GOT3 (cell line): ENCODE measurements at places on chromosomes 1 and 21.
A peak's percentile ranks its signal among the peaks of the same experiment; 100 is the strongest.

- DNase-seq: no peak
These were observed 1.5 kb downstream of the SCNN1D start for GRCh38 chr1:1281533-1282321.

- no peak for DNase-seq
These were observed 352.5 kb upstream of the VAMP3 start for GRCh38 chr1:7418442-7419080.

GRCh38 chr1:41627491-41628280, 143.2 kb upstream of the EDN2 start:
- no peak for DNase-seq

GRCh38 chr1:58979086-58979485, 195.2 kb upstream of the JUN start:
- no peak for DNase-seq

DNA sequence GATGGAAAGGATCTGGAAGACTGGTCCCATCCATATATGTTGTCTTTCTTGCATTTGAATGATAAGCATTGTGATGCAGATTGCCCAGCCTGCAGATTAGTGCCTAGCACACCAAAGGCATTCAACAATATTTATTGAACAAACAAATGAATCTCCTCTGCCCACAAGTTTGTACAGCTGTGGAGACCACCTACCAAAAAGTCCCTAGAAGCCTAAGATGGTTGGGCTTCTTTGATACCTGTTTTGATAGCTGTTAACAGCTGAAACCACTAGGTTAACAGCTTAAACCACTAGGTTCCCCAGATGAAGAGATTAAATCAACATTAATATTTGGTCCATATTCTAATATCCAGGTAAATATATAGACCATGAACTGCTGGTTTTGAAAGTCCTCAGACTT, 9.8 kb downstream of the DUSP10 start:
- DNase-seq: no peak

GRCh38 chr1:111988743-111989453, 570 bp downstream of the KCND3 start:
- no peak for DNase-seq

DNA sequence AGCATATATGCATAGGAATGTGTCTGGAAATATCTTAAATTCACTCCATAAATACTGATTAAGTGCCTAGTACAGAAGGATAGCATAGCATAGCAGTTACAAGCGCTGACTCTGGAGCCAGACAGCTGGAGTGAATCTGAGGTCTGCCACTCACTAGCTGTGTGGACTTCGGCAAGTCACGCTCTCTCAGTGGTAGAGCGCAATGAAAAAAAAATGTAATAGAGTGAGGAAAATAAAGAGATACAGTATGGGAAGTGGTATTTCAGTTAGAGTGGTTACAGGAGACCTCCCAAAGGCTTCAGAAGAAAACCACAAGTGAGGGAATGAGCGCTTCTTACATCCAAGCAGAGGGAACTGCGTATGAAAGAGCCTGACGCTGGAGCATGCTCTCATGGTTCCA, 338.9 kb upstream of the PRMT6 start:
- DNase-seq: no peak

GRCh38 chr1:41776891-41777441, 141.8 kb downstream of the HIVEP3 start:
- DNase-seq: no peak

DNA sequence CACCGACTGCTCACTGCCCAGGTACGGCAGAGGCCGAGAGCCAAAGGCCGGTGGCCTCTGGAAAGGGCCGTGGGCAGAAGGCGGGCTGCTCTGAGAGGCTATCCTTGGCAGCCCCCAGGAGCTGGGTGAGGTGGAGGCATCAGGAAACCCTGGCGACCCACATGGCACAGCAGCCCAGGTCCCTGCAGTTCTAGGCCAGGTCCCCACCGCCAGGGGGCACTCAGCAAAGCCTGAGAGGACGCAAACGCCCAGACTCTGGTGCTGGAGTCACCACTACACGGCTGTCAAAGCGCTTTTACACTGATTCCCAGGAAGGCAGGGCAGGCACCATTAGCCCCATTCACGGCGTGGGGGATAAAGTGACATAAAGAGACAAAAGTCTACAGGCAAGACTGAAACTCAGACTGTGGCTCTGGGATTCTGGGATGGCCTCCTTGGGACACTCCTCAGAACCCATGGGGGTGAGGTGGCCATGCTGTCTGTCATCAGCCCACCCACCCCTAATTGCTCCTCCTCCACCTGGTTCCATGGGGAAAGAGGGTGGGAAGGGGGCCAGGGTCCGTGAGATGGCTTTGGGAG, 4.9 kb downstream of the PLEKHG5 start:
- DNase-seq: peak; percentile 34

DNA sequence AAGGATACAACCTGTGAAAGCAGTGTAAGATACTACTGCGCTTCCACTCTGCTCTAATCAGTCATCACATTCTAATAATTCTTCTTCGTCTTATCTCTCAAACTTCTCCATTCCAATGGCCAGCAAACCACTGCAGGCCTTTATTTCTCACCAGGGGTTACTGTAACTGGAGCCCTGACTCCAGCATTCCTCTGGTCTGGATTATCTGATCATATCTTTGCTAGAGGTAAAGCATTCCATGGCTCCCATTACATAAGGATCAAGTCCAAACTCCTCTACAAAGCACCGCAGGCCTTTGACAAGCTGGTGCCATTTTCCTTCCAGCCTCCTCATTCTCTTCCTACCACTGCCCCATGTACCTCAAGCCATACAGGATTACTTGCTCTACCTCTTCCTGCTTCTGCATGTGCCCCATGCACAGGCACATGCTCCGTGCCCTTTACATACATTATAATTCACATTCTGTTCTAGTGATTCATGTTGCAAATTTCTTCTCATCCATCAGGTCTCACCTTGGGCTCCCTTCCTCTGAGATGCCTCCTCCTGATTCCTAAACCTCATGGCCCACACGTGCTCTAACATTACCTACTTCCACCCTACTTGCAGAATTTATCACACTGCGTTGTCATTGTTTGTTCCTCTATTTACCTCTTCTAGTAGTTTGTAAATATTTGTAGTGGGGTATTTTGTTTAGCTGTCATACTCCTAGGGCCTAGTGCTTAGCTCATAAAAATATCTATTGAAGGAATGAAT, 9.3 kb upstream of the SERBP1 start:
- no peak for DNase-seq

GRCh38 chr1:53037159-53037558, 24.9 kb upstream of the PODN start:
- DNase-seq: no peak

- DNase-seq: no peak
These were observed 85.4 kb upstream of the WARS2 start for GRCh38 chr1:119225831-119226230.

DNA sequence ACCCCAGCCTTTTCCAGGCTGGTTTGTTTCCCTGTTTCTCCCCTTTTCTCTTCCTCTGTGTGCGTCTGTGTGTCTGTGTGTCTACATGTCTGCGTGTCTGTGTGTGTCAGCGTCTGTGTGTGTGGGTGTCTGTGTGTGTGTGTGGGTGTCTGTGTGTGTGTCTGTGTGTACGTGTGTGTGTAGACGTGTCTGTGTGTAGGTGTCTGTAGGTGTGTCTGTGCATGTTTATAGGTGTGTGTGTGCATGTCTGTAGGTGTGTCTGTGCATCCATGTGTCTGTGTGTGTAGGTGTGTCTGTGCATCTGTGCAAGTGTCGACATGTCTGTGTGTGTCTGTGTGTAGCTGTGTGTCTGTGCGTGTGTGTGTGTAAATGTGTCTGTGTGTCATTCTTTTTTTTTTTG, 3.3 kb downstream of the TTLL10 start:
- no peak for DNase-seq

DNA sequence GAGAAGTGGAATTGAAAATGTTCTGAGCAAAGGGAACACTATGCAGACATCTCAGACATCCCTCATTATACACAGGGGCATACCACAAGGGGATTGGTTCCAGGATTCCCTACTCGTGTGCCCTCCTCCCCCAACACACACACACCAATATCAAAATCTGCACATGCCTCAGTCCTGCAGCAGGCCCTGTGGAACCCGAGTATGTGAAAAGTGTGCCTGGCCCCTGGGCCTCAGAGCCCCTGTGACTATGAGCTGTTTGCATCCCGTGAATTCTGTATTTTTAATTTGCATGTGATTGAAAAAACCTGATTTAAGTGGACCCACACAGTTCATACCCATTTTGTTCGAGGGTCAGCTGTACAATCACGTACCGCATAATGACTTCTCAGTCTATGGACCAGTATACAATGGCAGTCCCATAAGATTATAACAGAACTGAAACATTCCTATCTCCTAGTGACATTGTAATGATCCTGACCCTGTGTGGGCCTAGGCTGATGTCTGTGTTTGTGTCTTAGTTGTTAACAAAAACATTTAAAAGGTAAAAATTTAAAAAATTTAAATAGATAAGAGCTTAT, 11.3 kb downstream of the POU2F1 start:
- no peak for DNase-seq

GRCh38 chr1:176866011-176866714, 298.3 kb downstream of the ASTN1 start:
- no peak for DNase-seq

DNA sequence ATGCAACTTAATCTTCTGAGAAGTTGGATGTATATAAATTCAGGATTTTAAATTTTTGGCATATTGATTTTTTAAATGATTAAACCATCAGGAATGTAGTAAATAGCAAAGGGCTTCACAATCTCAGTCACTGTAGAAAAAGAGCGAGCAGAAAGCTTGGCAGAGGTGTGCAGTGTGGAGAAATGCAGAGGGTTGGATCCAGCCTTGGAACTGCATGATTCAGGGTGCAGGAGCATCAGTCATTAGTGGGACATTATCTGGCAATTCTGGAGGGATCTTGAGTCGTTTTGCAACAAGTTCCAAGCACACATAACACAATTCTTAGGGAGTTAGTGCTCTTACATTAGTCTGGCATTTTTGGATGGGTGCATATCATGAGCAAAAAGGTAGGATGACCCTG, 267.9 kb downstream of the PLA2G4A start:
- no peak for DNase-seq

GRCh38 chr1:97832481-97832880, 88.4 kb downstream of the DPYD start:
- DNase-seq: no peak

DNA sequence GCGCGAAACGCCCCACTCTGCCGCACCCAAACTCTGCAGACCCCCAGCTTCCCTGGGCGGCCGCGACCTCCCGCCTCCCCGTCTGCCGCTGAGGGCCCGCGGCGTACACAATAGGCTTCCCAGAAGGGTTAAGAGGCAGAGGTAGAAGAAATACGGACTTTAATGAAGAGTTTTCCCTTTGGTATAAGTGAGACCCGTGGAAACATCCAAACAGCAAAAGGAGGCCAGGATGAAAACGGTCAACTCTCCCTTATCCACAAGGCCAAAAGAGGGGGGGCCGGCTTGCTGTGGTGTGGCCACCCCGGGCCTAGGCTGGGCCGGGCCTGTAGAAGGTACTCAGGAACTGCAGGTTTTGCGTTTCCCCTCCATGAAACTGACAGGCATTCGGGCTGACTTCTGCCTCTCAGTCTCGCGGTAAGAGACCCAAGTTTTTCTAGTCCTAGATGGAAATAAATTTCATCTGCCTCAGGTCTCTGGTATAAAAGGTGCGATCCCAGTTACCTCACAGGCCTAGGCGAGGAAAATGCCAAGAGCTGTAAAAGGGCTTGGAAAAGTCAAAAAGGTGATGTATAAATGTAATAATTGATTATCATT, 671 bp upstream of the PYGO2 start:
- DNase-seq: no peak

- DNase-seq: no peak
These were observed 18.2 kb downstream of the PRRX1 start for GRCh38 chr1:170682169-170682568.

DNA sequence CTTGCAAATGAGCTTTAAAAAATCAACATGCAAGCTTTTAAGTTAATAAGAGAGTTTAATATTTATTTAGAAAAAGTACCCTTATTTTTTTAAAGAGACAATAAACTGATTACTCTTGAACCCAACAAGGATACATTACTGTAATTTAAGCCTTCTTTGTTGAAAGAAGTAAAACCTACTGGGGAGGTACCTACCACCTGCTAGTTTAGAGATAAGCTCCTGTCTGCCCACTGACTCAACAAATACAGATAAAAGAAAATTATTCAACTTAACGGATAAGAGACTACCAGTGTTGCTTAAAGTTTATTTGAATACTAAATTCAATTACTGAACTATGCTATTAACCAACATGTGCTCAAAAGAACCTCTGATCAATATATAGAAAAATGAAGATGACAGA, 23.1 kb downstream of the USP24 start:
- DNase-seq: no peak

DNA sequence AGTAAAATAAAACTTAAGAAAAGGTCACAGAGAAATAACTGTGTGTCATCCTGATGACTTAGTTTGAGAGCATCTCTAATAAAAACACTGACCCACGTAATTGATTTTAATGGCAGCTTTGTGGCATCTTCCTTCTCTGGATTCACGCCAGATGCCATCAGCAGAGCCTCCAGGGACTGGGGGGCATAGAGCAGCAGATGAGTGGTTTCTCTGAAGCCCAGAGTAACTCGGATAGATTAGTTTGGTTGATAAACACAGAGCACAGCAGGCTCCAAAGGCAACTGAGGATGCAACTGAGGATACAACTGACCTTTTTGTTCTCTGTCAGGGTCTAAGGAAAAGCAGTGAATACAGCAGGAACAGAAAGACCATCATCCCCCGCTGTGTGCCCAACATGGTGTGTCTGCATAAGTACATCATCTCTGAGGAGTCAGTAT, 180.8 kb downstream of the RPS6KC1 start:
- no peak for DNase-seq

DNA sequence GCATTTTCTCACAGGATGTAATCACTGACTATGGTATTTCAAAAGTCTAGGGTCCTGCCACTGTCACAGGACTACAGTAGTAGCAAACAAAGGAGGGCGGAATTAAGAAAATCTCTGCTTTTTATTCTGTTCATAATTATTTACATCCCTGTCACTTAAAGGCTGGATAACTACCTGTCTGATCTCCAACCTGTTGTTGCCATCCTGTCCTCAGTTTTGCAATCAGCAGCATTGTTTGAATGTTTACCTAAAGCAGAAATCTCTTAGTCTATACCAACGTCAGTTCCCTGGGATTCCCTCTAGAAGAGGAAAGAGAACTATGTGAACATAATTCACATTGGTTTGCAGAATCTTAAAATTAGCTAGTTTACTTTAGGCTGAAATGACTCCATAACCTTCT, 218.5 kb downstream of the PBX1 start:
- no peak for DNase-seq

- no peak for DNase-seq
These were observed 22.8 kb downstream of the ATP1B1 start for GRCh38 chr1:169129109-169129784.

DNA sequence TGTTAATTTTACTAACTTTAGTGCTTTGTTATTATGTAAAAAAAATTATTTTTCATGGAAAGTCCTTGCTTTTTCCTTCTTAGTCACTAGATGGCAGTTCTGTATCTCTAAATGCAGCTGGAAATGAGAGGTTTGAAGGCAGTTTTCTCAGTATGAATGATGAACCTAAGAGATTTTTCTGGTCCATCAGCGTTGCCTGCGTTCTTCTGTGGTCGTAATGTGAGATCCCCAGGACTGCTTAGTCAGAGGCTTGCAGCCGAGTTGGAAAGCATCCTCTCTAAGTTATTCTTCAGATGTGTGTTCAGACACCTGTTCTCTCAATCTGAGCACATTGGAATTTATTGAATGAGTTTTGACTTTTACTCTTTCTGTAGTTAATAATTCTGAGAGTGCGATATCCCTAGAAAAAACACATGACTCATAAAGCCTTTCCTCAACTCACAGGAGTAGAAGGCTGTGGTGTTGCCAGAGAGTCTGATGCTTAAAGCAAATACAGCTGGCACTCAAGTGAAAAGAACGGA, 99.3 kb downstream of the FMN2 start:
- peak; percentile 27 for DNase-seq

GRCh38 chr21:25640202-25640942, 1.3 kb downstream of the JAM2 start:
- no peak for DNase-seq
